ENCODE measurements at places on chromosomes 5 and 9.

- DNase-seq: no peak
Measured at GRCh38 chr5:79508354-79508753, 5.6 kb downstream of the HOMER1 start.

DNA sequence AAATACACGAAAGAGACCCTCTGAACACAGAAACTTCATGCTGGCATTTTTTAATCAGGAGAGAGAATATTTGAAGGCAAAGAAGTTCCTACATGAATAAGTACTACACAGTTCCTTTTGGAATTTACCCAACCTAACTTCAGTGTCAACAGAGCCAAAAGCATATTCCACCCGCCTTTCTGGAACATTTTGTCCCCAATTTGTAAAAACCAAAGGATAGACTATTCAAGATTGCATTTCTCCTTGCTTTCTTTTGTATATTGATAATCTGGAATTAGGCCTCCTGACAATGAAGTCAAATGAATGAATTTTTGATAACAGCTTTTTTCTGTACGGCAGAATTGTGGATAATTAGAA, 39.4 kb upstream of the TRAF1 start:
- DNase-seq: no peak

DNA sequence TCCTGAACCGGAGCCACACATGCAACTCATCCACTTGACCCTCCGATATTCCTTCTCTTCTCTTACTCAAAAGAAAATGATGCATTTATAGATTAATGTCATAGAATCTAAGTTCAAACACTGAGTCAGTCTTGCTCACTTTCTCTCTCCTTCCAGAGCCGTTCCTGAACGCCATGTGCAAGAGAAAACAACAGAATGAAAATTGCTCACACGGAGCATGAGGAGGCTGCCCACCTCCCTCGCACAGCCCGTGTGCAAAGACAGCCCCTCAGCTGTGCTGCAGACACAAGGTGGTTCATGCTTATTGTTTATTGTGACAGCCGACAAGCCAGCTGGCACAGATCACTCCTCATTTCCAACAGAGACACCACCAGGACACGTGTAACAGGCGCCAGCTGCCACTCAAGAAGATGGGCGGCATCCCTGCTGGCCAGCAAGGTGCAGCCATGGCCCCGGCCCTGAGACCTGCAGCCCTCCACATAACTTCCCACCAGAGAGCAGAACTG, 290.8 kb downstream of the GLIS3 start:
- no peak for DNase-seq

GRCh38 chr9:135339378-135339973, 140.1 kb upstream of the PPP1R26 start:
- no peak for DNase-seq

DNA sequence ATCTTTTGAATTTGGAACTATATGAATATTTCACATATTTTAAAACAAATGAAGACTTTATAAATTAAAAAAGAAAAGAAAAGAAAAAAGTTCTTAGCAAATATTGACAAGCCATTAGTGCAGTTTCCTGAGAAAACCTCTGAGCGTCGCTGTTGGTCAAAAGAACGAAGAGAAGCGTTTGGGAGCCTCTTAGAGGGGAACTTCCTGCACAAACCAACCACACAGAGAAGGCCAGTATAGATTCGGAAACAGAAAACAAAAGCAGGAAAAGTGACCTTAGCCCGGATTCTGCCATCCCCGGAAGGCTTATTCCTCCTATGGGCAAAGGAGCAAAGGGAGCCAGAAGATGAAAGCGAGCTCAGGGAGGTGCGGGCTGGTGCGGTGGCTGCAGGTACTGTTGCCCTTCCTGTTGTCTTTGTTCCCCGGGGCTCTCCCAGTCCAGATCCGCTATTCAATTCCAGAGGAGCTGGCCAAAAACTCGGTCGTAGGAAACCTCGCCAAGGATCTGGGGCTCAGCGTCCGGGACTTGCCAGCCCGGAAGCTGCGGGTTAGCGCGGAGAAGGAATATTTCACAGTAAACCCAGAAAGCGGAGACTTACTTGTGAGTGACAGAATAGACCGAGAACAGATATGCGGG, at the start of gene PCDHGB2:
Gene PCDHGB2, plus strand, starts transcription at position 205 of the 637 bp plus-strand sequence. Its CDS starts 142 bp downstream, at position 347.
- no peak for DNase-seq

GRCh38 chr9:128895556-128895955, 13.6 kb downstream of the LRRC8A start:
- DNase-seq: no peak

- no peak for DNase-seq
Measured at GRCh38 chr5:5105531-5105930, 34.6 kb upstream of the ADAMTS16 start.

DNA sequence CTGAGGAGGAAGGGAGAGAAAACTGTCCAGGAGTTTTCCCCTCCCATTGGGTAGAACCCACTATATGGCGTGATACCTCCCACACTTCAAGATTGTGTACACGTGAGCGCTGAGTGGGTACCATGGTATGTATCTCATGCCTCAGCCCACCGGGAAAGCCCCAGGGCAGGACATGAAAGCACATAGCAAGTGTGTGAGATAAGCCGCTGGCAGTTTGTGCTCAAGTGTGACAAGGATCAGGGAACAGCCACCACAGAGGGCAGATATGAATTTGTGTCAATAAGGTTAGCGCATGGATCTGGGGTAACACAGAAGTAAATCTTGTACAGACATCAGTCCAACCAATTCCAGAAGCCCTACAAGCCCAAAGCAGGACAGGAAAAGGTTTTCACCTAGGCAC, 42.6 kb upstream of the NAA35 start:
- DNase-seq: no peak

DNA sequence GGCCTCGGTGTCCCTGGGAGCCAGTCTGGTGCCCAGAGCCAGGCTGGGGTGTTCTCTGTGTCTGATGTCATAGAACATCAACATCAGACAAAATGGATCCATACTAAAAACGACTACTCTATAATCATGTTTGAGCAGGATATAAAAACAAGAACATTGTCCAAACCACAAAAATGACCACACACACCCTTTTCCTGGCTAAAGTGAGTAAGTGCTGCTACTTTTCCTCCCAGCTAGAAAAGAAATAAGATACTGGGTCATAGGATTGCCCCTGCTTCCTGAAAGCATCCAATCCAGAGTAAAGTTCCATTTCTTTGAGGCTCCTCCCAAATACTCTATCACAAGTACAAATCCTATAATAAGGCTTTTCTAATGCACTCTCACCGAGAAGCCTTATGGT, 19.7 kb upstream of the TRAF1 start:
- no peak for DNase-seq

DNA sequence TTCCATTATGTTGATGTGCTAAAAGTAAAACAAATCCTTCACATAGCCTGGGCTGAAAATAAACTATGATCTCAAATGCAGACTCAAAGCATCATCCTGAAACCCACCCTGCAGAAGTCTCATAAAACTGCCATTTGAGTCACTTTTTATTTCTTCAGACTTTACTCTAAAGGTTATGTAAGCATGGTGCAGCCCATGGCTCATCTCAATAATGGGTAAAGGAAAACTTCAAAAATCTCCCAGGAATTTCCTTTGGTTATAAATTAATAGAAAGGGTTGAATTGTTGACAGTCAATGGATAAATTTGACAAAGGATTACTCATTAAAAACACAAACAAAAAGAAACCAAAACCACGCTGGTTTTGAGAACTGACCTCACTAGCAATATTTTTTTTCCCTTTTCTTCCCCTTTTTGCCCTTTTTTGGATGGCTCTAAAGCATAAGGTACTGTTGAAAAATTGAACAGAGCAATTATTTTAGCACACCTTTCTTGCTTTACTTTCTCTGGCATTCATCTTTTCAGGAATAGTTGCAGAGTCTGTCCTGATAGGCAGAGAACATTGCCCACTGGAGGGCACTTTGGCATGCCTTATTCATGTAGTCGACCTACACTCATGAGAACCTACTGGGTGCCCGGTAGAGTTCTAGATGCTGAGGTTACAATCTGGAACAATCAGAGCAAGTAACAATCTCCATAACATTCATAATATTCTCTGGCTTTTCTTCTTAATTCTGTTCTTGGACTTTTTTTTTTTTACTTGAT, 191.4 kb downstream of the TMEM167A start:
- no peak for DNase-seq

All from stimulated activated CD8-positive, alpha-beta memory T cell treated with anti-CD3 and anti-CD28 coated beads, Interleukin-2, amount 100 ng/mL, for 48 hours (primary cell).